ENCODE measurements at places on chromosomes 3 and 15. TPM values are rescaled to one million over a fixed set of nuclear protein-coding genes. Genes with fewer than 3 reads are reported as not detected.
A peak's percentile ranks its signal among the peaks of the same experiment; 100 is the strongest.

GRCh38 chr3:174308736-174309135, 550.4 kb upstream of the NAALADL2 start:
- no peaks in the 10 kb centered on the region for H3K4me1 ChIP-seq
- H3K27me3 ChIP-seq, result no peaks in the 10 kb centered on the region
- H3K27ac ChIP-seq, result no peak overlapping the region
- no peak for DNase-seq
- no peaks in the 10 kb centered on the region for H3K36me3 ChIP-seq

DNA sequence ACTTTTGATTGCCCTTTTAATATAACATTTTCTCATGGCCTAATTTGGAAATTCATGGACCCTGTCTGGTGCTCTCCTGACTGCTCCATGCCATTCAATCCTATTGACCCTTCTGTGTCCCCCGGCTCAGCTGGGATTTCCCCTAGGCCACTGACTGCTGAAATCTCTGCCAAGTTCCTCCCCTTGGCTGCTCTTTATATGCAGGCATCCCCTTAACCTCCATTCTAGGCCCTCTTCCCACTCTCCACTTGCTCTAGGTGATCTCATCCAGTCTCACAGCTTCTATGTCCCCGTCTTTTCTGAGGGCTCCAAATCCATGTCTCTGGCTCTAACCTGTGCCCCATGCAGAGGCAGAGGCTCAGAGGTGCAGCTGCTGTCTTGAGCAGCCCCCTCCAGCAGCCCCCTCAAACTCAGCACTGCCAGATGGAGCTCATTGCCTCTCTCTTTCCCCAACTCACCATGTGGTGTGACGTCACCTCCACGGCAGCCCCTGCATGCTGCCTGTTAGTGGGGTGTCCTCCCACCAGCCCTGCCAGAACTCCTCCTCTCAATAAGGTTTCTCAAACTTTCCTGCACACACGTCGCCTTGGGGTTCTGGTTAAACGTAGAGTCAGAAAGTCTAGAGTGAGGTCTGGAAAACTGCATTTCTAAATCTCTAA, 6.6 kb downstream of the FSD2 start:
- H3K27me3 ChIP-seq, result peaks cover 31% of the 10 kb centered on the region
- no peak overlapping the region for H3K27ac ChIP-seq
- DNase-seq, result no peak
- no peak overlapping the region for H3K4me3 ChIP-seq
- no peaks in the 10 kb centered on the region for H3K36me3 ChIP-seq

DNA sequence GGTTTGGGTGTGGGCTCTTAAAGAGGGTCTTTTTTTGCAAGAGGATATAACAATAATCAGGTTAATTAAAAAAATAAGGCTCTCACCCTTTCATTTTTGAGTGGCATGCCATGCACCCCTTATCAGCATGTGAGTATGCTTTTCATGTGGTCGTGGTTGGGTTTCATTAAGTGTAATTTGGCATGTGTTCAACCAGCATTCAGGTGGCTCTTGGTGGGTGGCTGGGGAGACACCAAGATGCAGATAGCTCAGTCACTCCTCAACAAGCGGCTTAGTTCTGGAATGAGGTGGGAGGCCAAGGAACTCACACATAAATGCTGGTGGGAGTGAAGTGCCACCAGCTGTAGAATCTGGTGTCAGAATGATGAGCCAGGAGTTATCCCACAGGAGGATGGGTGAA, 66.8 kb downstream of the FLNB start:
- peak overlapping the region; percentile 3 for H3K27ac ChIP-seq
- DNase-seq, result peak; percentile 35
- no peak overlapping the region for H3K4me3 ChIP-seq
- H3K4me1 ChIP-seq, result peaks cover 42% of the 10 kb centered on the region
- no peaks in the 10 kb centered on the region for H3K27me3 ChIP-seq

DNA sequence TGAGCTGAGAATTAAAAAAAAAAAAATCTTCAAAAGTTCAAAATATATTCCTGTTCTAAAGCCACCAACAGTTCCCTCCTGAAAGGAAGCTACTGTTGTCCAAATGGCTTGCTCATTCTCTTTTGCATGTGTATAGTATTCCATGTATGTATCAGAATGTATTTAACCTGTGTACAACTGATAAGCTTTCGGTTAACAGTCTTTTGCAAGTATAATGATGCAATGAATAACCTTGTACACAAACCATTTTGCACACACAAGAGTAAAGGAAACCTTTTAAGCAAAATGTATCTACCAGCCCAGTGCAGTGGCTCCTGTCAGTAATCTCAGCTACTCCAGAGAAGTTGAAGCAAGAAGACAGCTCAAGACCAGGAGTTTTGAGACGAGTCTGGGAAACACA, 32.6 kb downstream of the TOPBP1 start:
- H3K4me1 ChIP-seq, result peaks cover 6% of the 10 kb centered on the region
- H3K36me3 ChIP-seq, result peaks cover 39% of the 10 kb centered on the region
- DNase-seq, result no peak
- no peak overlapping the region for H3K27ac ChIP-seq
- H3K4me3 ChIP-seq, result no peak overlapping the region

GRCh38 chr15:38427380-38427779, 26.5 kb upstream of the FAM98B start:
- H3K36me3 ChIP-seq, result no peaks in the 10 kb centered on the region

GRCh38 chr3:164450276-164450905, 627.9 kb downstream of the SI start:
- H3K4me1 ChIP-seq, result no peaks in the 10 kb centered on the region
- H3K27ac ChIP-seq, result no peak overlapping the region
- no peaks in the 10 kb centered on the region for H3K27me3 ChIP-seq
- DNase-seq, result no peak

DNA sequence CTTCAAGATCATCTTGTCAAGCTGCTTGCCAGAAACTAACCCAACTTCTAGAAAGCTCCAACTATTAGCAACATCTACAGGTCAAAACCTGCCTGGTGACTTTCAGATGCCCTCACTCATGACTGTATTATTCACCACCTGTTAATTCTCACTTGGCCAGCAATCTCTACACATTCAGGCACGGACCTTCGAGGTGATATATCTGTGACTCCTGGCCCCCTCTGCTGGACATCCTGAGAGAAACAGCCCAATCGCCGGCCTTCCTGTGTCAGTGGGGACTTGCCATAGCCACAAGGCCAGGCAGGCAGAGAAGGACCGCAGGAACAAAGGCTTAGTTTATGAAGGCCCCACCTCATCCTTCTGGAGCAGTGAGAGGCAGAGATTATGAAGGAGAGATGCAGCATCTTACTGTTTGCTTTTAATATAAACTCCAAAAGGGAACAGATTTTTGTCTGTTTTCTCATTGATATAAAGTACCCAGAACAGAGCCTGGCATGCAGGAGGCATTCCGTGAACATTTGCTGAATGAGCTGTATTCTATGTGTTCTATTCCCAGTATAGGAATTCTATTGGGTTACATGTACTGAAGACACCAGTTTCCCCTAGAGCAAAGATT, 24.4 kb upstream of the OCA2 start:
- peaks cover 13% of the 10 kb centered on the region for H3K36me3 ChIP-seq
- H3K27me3 ChIP-seq, result no peaks in the 10 kb centered on the region
- H3K27ac ChIP-seq, result no peak overlapping the region
- no peaks in the 10 kb centered on the region for H3K4me1 ChIP-seq

- H3K27me3 ChIP-seq, result no peaks in the 10 kb centered on the region
- H3K4me3 ChIP-seq, result no peak overlapping the region
- peaks cover 27% of the 10 kb centered on the region for H3K36me3 ChIP-seq
- peaks cover 85% of the 10 kb centered on the region for H3K4me1 ChIP-seq
These were observed 19.0 kb downstream of the ANP32A start for GRCh38 chr15:68801572-68802148.

GRCh38 chr3:179630753-179631451, 21.9 kb upstream of the USP13 start:
- no peak overlapping the region for H3K4me3 ChIP-seq
- peaks cover under 1% of the 10 kb centered on the region for H3K36me3 ChIP-seq
- H3K27me3 ChIP-seq, result no peaks in the 10 kb centered on the region
- H3K27ac ChIP-seq, result no peak overlapping the region

GRCh38 chr3:125025642-125026041, 30.2 kb downstream of the HEG1 start:
- no peak overlapping the region for H3K4me3 ChIP-seq
- H3K27me3 ChIP-seq, result no peaks in the 10 kb centered on the region
- H3K36me3 ChIP-seq, result peaks cover 45% of the 10 kb centered on the region

DNA sequence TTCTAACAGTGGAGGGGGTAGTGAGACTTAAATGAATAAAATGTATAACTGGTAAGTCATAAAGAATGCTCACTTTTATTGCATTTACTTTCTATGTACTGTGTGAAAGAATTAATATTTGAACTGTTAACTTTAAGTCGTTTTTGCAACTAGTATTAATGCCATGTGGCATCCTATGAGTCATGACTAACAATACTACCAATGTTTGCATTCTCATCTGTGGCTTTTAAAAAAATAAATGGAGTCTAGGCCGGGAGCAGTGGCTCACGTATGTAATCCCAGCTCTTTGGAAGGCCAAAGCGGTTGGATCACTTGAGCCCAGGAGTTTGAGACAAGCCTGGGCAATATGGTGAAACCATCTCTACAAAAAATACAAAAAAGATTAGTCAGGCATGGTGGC, 5.2 kb downstream of the C3orf49 start:
- peaks cover 6% of the 10 kb centered on the region for H3K36me3 ChIP-seq
- H3K4me3 ChIP-seq, result no peak overlapping the region
- no peaks in the 10 kb centered on the region for H3K4me1 ChIP-seq
- no peak for DNase-seq
- no peak overlapping the region for H3K27ac ChIP-seq
- H3K27me3 ChIP-seq, result no peaks in the 10 kb centered on the region

- DNase-seq, result no peak
- peaks cover 49% of the 10 kb centered on the region for H3K36me3 ChIP-seq
- H3K27me3 ChIP-seq, result no peaks in the 10 kb centered on the region
- peak overlapping the region; percentile 97 for H3K4me3 ChIP-seq
- peaks cover 41% of the 10 kb centered on the region for H3K4me1 ChIP-seq
- H3K27ac ChIP-seq, result peak overlapping the region; percentile 99
These were observed 21.1 kb upstream of the SATB1 start for GRCh38 chr3:18446149-18446825.

DNA sequence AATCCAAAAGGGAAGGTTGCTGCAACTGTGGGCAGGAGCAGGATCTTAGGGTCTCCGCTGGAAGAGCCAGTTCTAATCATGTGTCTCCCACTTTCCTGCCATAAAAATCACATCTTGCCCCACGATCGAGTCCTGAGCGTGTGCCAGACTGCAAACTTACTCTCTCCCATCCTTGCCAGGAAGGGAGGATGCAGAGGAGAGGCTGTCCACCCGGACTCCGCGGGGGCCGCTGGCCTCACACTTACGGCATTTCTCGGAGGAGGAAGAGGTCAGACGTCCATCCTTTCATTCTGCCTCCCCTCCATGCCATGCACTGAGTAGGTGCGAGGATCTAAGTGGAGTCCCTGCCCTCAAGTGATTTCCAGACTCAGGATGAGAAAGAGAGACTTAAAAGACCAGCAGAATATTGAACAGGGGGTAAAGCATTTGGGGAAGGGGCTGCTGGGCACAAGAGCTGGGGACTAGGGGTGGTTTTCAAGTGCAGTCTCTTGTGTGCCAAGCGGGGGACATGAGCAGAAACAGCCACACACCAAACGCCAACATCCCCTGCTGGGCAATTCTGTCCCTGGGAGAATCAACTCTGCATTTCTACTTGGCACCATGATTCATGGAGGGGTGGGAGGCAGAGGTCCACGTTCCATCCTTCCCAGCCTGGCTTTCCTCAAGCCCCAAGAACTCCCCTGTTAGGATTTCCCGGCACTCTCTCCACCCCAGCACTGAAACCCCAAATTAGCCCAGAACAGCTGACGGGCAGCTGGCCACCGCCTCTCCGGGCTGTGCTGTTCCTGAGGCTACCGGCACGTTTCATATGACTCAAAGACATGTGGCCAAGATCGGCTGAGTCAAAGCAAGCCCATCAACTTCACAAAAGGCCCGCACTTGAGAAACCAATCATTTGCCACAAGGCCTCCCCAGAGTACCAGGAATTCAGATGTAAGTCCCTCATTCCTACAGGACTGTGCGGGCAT, 11.6 kb downstream of the OXTR start:
- no peaks in the 10 kb centered on the region for H3K36me3 ChIP-seq
- H3K27me3 ChIP-seq, result no peaks in the 10 kb centered on the region
- no peak for DNase-seq
- no peaks in the 10 kb centered on the region for H3K4me1 ChIP-seq

DNA sequence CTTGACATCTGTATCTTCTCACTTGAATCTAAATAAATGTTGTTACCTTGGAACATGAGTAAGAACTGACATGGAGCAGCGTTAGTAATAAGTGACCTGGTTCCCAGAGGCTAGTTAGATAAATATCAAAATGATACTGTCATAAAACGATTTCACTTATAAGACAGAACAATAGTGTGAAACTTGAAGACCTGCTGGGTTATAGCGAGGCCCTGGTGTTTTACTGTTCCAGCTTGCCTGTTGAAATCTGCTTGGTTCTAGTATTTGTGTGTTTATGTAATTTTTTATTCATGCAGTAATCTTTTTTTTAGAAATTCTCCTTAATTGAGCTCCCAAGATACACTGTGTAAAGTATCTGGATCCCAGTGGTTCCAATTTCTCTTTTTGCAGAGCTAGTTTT, 129.4 kb downstream of the CACNA2D3 start:
- no peak for DNase-seq
- no peak overlapping the region for H3K27ac ChIP-seq
- H3K27me3 ChIP-seq, result peaks cover 3% of the 10 kb centered on the region
- H3K4me1 ChIP-seq, result no peaks in the 10 kb centered on the region
- no peaks in the 10 kb centered on the region for H3K36me3 ChIP-seq
- no peak overlapping the region for H3K4me3 ChIP-seq

DNA sequence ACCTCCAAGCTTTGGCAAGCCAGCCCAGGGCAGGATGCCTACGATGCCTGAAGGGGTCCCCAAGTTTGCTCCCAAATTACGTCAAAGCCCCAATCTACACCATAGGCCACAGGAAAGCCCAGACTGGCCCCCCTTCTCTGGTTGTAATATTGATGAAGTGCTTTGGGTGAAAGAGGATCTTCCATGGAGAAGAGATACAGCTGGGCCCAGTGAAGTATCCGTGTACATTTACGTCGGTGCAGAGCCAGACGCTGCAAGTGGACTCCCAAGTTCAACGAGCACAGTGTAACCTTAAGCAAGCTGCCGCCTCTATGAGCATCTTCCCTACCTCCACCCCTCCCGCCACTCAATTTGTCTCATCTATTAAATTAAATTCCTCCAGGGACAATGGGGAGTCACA, 100.1 kb upstream of the TPM1 start:
- no peak for DNase-seq
- H3K4me1 ChIP-seq, result no peaks in the 10 kb centered on the region
- peaks cover 25% of the 10 kb centered on the region for H3K27me3 ChIP-seq

- no peak overlapping the region for H3K4me3 ChIP-seq
- no peaks in the 10 kb centered on the region for H3K27me3 ChIP-seq
- H3K27ac ChIP-seq, result no peak overlapping the region
- peaks cover 11% of the 10 kb centered on the region for H3K36me3 ChIP-seq
These were observed 55.9 kb downstream of the IFT80 start for GRCh38 chr3:160343132-160343531.

NR1I2 gene
- total RNA-seq, result 1.4 TPM

TMEM62 gene
- 13.9 TPM for total RNA-seq

PARP6 gene
- 47.3 TPM for total RNA-seq

CGNL1 gene
- total RNA-seq, result not detected

KIF9 gene
- total RNA-seq, result 6.9 TPM

KLHL40 gene
- not detected for total RNA-seq

IL16 gene
- 110 TPM for total RNA-seq

TMF1 gene
- total RNA-seq, result 30.5 TPM

PARP15 gene
- total RNA-seq, result 9.1 TPM

ALDH1A3 gene
- not detected for total RNA-seq

Measured in activated naive CD8-positive, alpha-beta T cell treated with anti-CD3 and anti-CD28 coated beads for 36 hours (primary cell).